ENCODE measurements at places on chromosomes 4 and X.

GRCh38 chrX:29067351-29067750 lies 480.1 kb downstream of the IL1RAPL1 start:
- DNase-seq = no peak

DNA sequence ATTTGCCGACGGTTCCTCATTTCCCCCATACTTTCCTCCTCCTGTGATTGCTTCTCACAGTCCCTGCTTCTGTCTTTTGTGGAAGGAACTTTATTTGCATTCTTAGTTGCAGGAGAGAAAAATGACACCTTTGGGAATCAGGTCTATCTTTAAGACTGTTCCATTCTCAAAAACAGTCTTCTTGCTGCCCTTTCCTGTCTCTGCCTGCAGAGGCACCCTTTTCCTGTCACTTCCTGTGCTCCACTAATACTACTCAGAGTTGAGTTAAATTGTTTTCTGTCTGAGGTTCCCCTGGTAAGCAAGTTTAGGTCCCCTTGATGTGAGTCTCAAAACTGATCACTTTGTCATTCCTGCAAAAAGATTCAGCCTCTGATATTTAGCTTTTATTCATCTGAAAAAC lies 208.8 kb upstream of the CLNK start:
- DNase-seq = no peak

GRCh38 chr4:62484357-62484756 lies 1284.2 kb downstream of the ADGRL3 start:
- no peak for DNase-seq

DNA sequence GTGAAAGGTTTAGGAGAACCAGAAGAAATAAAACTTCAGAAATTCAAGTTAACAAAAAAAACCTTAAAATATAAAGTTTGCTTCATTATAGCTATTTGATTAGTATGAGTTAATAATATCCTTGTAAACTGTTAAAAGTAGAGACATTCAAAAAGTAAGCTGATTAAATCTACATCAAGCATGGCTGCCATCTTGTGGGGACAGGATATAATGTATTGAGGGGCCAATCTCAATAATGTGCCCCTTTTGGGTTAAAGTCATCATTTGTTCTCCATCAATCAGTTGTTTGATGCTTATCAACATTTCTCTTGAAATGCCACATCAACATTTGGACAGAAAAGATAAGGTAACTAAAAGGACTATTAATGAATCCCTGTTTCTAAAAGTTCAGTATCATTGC lies 4.6 kb upstream of the GRID2 start:
- no peak for DNase-seq

DNA sequence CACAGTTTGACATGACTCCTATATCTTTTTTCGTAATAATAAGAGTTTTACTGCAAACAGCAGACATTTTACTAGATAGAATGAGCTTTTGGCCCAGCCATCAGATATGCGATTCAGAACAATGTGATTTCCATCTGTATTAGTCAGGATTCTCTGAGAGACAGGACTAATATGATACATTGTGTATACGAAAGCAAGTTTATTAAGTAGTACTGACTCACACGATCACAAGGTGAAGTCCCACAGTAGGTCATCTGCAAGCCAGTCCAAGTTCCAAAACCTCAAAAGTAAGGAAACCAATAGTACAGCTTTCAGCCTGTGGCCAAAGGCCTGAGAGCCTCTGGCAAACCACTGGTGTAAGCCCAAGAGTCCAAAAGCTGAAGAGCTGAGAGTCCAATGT lies 24.1 kb downstream of the CXCL8 start:
- DNase-seq = no peak

DNA sequence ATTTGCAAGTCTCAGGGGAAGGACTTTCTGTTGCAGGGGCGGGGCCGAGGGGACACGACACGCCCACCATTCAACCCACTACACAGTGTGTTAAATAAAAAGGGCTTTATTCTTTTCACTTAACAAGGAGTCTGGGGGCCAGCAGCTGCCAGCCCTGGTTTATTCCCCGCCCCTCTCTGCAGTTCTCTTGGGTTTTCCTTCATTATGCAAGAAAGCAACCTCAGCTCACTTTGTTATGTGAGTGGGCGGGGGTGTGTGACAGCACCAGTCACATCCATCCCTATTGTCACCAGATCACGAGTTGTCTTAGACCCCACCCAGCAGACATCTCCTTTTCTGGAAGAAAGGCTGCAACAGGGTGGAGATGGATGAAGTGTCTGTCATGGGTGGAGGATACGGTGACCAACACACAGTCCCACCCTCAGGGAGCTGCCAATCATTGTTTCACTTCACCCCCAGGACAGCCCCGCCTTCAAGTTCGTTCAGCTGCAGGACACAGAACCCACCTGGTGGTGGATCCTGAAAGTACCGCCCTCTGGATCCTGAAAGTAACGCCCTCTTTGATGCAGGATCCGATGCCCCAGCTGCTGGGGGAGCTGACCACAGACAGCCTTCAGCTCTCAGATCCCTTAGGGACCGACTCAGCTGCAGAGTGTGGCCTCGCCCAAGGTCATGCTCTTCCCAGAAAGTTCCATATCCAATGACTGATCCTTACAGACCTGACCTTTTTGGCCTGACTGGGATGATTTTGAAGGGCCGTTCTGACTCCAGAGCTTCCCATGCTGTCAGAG lies 79.6 kb downstream of the SMIM20 start:
- peak; percentile 69 for DNase-seq

DNA sequence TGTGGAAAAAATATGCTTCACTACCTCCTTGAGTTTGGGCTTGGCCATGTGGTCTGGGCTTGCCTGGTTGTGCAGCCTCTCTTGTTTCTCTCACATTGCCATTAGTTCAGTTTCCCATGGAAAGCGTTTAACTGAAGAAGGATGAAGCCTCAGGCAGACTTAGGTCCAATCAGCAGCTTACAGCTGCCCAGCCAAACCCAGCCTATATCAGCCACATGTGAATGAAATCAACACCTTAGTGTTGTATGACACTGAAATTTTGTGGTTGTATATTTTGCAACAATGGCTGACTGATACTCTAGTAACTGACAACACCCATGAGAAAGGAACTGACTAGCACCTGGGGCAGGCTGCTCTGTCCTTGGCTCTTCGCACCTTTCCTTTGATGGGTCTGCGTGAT lies 81.2 kb downstream of the KLF8 start:
- DNase-seq = no peak

- DNase-seq = no peak
Measured at GRCh38 chr4:184032091-184032490, 127.0 kb downstream of the STOX2 start.

DNA sequence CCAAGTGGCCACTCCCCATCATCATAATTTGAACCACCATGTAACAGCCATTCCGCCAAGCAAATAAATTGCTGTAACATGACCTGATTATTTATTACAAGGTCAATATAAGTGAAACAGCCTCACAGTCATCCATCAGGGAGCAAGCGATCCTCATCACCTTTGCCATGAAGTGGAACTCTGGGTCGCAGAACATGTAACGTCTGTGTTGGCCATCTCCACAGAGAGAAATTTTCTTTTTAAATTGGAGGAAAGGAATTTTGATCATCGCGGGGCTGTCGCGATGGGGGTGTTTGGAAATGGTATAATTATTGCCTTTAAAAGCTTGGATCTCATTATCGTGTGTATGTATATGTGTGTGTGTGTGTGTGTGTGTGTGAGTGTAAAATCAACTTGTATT lies 90.2 kb downstream of the SHOX start:
- DNase-seq = no peak

- no peak for DNase-seq
Measured at GRCh38 chrX:124358800-124359383, 12.5 kb downstream of the SH2D1A start.

GRCh38 chr4:8117278-8117682 lies 41.3 kb downstream of the ABLIM2 start:
- peak; percentile 69 for DNase-seq

DNA sequence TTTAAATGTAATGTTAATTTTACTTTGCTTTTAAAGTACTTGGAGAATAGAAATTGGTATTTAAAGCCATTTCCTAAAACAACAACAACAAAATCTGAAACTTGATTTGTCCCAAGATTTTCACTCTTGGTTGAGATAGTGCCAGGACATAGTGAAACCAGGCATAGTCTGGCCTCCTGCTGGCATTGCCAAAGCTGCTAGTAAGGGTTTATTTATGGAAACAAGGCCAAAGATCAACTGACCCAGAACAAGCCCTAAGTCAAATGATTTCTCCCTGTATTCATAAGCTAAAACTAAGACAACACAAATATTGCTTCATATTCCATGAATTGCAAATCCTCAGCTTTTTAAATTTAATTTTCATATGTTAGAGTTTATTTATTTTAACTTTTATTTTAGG lies 227.5 kb upstream of the FGF13 start:
- DNase-seq = no peak

- DNase-seq = no peak
Measured at GRCh38 chr4:41172786-41173185, 41.6 kb downstream of the APBB2 start.

GRCh38 chrX:48470833-48471118 lies 716 bp upstream of the SLC38A5 start:
- DNase-seq = no peak

DNA sequence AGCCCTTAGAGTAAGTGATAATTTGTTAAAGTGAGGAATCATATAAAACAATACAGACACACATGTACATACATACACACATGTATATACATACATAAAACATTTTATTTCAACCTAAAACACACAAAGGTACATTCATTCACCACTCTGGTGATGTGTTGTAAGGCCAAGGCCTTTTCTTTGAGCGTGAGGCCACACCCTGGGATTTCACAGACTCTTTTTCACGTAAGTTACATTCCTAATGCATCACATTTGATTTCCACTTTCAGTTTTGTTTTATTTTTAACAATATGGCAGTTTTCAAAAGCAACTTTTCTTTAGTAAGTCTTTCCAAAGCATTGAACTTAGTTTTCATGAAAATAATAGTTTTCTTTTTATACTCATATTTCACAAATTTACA lies 170.7 kb downstream of the COL4A6 start:
- no peak for DNase-seq

- peak; percentile 21 for DNase-seq
Measured at GRCh38 chrX:151398346-151398745, 1.3 kb downstream of the VMA21 start.

GRCh38 chr4:84690481-84690880 lies 107.6 kb downstream of the CDS1 start:
- peak; percentile 48 for DNase-seq
